ENCODE measurements at places on chromosomes 12 and 14.

- no peak for DNase-seq
These were observed 571.4 kb upstream of the ATP2B1 start for GRCh38 chr12:90280033-90280432.

DNA sequence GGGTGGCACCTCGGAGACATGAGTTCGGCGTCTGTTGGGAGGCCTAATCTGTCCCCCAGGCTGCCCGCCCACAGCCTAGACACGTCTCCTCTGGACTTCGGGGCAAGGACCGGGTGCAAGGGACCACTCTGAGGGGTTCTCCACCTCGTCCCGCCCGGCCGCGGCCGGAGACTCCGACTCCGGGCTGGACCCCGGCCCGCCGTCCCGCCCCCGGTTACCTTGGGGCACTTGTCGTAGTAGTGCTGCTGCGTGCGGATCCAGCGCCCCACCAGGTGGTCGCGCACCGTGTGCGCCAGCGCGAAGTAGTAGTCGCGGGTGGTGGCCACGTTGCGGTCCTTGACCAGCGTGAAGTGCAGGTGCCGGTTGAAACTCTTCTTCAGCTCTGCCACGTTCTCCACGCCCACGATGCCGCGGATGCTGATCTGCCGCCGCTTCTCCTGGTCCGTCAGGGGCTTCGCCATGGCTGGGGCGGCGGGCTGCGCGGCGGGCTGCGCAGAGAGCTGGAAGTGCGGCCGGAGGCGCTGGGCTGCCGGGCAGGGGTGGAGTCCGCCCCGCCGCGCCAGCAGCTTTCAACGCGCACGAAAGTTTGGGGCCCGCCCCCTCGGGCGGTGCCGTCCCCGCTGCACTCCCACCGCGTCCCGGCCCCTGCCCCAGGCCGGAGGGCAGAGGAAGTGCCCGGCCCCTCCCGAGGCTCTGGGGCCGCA, at the start of gene PYGL:
TSS of gene PYGL (minus strand) at position 541 of the 704 bp plus-strand sequence. CDS start at position 461, 80 bp downstream.
- DNase-seq = peak; percentile 24

- DNase-seq = no peak
These were observed 1.6 kb downstream of the STXBP6 start for GRCh38 chr14:25048170-25049016.

DNA sequence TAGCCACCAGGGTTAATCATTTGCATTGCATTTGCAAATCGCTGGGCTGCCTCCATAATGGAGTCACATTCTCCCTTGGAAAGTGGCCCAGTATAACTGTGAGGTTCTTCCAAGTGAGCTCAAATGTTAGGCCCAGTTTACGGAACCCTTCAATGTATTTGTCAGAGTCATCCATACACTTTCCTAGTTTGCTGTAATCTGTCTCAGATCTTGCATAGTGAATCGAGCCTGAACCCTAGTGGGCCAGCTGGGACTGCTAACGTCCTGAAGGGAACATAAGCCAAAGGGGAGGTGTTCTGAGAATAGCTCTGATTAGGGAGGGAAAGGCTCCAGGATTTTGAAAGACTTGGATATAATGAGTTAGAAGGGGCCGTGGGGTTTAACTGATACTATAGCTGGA, 406.3 kb downstream of the SLC6A15 start:
- DNase-seq = no peak

DNA sequence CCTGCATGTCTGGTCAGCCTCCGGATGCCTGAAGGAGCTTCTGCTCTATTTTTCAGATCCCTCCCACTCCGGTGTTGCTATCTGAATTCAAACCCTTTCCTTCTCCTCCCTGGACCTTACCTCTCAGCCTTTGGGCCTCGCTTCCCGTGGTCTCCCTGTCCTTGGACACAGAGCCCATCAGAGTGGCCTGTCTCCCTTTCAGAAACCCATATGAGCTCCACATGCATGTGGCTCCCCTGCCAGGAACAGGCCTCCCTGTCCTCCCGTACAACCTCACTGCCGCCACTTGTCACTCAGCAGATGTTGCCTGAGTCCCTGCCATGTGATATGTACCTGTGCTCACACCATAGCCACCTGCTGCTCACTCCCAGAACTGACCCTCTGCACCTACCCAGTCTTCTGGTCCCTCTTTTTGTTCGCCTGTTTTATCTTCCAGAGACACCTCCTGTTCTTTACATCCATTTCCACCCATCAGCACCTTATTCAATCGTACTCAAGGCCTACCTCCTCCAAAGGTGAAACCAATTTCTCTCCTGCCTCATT, 182.5 kb downstream of the ZFP36L1 start:
- DNase-seq = no peak

GRCh38 chr12:91819132-91819447, 326.6 kb downstream of the BTG1 start:
- DNase-seq = no peak
